ENCODE measurements at places on chromosomes 7 and 10.

DNA sequence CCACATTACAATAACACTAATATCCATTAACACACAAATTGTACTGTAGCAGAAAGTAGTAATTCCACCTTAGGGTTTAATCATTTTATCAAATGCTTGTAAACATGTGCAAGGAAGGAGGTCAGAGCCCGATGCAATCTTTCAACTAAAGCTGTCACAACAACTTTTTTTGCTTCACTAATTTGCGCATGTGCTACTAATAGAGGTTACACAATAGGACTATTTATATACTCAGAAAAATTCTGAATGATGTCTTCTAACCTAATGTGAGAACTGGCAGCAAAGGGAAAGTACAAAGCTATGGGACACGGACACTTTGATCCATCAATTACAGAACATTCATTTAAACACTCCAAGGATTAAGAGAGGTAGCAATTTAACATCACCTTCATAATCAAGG lies 244.4 kb downstream of the CHCHD3 start:
- DNase-seq: no peak

GRCh38 chr10:78539247-78539766 lies 505.6 kb downstream of the RPS24 start:
- no peak for DNase-seq

GRCh38 chr10:970311-971149 lies 17.7 kb upstream of the GTPBP4 start:
- no peak for DNase-seq

GRCh38 chr10:84391326-84391725 lies 62.9 kb downstream of the CCSER2 start:
- DNase-seq: no peak

- peak; percentile 41 for DNase-seq
These were observed 94.9 kb downstream of the GAD2 start for GRCh38 chr10:26311383-26311940.
